Thyroid gland (tissue), 4 donors: ENCODE measurements at places on chromosomes 16 and 17.

DNA sequence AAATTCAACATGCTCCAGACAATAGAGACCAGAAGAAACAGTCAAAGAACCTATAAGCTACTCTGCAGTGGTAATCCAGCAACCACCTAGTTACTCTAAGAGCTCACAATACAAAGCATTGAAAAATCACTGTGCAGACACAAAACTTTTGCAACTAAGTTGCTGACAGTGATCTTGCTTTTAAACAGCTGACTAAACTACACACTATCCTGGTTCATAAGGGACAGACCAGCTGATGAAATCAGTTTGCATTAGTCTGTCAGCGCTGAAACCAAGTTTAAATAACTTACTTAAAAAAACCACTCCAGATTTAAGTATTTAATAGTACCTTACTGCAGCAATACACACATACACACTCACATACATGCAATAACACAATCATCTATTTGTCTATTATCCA is 4.6 kb downstream of the VEZF1 start:
- peaks cover 7% of the 10 kb centered on the region for H3K36me3 ChIP-seq
- H3K4me3 ChIP-seq: no peak overlapping the region
- no peak for DNase-seq
- H3K27ac ChIP-seq: no peak overlapping the region

- no peak for DNase-seq
- H3K27ac ChIP-seq: no peak overlapping the region
- no peaks in the 10 kb centered on the region for H3K36me3 ChIP-seq
- no peaks in the 10 kb centered on the region for H3K27me3 ChIP-seq
- no peaks in the 10 kb centered on the region for H3K4me1 ChIP-seq
- no peak overlapping the region for H3K4me3 ChIP-seq
Observed at GRCh38 chr17:45965812-45966211, 33.2 kb upstream of the STH start.

- H3K27ac ChIP-seq: no peak overlapping the region
- no peak overlapping the region for H3K4me3 ChIP-seq
- peaks cover 25% of the 10 kb centered on the region for H3K4me1 ChIP-seq
- H3K27me3 ChIP-seq: no peaks in the 10 kb centered on the region
- no peaks in the 10 kb centered on the region for H3K36me3 ChIP-seq
- no peak for DNase-seq
Observed at GRCh38 chr17:46135879-46136563, 57.2 kb downstream of the KANSL1 start.

GRCh38 chr16:81696961-81697615 is 82.0 kb upstream of the PLCG2 start:
- H3K36me3 ChIP-seq: peaks cover 5% of the 10 kb centered on the region
- no peak overlapping the region for H3K4me3 ChIP-seq
- H3K27ac ChIP-seq: no peak overlapping the region
- H3K27me3 ChIP-seq: no peaks in the 10 kb centered on the region
- peak; percentile 57 for DNase-seq

- H3K36me3 ChIP-seq: peaks cover 8% of the 10 kb centered on the region
- DNase-seq: peak; percentile 21
- peaks cover 36% of the 10 kb centered on the region for H3K4me1 ChIP-seq
Observed at GRCh38 chr17:72123530-72124437, 3.0 kb downstream of the SOX9 start.

DNA sequence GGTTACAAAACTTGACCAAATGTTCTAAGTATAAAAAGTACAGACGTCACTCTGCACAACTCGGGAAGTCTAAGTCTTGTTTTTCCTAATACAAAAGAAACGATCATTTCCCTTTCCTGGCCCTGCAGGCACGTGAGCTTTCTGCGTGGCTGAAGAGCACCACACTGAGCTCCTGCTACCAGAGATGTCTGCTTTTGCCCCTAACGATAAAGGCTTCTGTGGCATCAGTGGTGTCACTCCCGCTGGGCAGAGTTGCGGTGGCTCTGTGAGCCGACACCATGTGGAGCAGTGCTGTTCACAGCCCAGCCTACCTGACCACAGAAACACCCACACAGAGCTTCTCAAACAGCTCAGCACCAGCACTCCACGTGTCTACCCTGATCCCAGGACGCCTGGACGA is 20.5 kb downstream of the EMC8 start:
- H3K27me3 ChIP-seq: no peaks in the 10 kb centered on the region
- H3K27ac ChIP-seq: no peak overlapping the region
- peaks cover 25% of the 10 kb centered on the region for H3K36me3 ChIP-seq
- no peak for DNase-seq
- no peak overlapping the region for H3K4me3 ChIP-seq
